ENCODE measurements at places on chromosomes 16 and 17.

DNA sequence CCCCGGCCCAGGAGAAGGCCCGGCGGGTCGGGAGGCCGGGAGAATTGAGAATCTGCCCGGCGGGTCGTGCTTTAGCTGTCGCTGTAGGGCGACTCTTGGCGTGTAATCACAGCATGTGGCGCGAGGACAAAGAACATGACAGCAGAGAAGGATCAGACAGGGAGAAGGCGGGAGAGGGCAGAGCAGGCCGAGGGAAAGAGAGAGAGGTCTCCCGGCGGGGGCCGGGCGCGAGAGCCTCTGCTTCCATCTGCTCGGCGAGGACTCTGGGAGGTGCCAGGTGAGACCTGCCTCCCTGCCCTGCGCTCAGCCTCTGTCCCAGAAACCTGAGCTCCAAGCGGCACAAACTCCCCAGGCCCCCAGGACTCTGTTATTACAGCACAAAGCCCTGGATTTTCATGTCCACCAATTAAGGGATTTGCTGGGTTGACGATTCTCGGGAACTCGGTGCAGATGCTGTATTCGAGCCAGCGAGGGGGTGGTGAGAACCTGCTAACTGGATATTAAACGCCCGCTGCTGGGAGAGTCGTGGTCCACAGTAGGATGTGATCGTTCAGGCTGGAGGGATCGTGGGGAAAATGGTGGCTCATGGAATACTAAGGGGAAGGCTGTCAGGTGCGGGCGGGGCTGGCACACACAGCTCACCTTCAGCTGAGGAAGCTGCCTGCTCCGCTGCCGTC lies 172.0 kb upstream of the CIBAR2 start:
- DNase-seq, result no peak

- DNase-seq, result no peak
Observed at GRCh38 chr16:23174622-23175021, 7.9 kb upstream of the SCNN1G start.

GRCh38 chr16:84550096-84550495 lies 45.6 kb upstream of the MEAK7 start:
- peak; percentile 48 for DNase-seq

DNA sequence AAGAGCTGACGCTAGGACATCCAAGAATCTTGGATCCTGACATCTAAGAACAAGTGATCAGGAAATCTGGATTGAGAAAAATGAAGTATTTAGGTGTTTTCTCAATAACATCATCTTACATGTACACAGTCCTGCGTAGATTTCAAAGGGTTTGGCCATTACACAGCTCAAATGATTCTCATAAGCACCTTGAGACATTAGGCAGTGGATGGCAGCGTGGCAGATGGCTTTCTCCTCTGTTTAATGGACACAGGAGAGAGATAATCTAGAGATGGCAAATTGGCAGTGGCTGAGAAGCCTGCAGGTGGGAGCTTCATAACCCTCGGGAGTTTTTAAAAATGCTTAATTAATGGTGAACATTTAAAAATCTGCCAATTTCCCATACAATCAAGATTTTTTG lies 137.5 kb downstream of the ZFHX3 start:
- DNase-seq, result no peak

DNA sequence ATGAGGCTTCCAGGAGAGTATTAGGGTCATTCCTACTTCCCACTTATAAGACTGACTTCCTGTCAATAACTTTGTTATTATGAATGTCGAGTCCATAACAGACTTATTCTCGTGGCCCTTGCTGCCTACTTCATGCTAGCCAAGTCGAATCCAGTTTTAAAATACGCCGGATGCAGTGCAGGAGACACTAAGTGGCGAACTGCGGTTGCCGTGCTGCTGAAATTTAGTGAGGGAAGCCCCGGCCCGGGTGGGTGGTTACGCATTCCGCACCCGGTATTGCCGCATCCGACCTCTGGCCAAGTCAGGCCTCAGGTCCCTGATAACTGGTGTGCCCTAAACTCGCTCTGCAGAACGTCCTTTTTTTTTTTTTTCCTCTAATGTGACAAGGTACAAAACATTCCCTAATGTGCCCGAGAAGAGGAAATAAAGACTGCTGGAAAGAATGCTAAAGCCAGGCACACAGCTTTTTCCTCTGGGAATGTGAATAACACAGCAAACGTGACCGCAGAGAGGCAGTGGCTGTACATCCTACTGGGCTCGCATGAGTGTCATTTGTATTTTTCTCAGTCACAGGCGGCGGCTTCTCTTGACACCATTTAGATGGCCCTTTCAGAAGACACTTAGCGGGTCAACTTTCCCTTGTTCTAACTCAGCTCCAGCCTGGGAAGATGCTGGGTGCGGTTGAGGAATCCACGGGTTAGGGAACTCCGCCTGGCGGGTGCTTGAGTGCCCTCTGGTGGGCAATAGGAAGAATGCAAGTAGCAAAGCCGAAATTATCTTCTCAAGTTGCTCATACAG lies 7.1 kb upstream of the AKTIP start:
- DNase-seq, result peak; percentile 10

All from T-helper 2 cell (primary cell).